ENCODE measurements at places on chromosomes 3 and 15. TPM values are rescaled to one million over a fixed set of nuclear protein-coding genes. Genes with fewer than 3 reads are reported as not detected.
A peak's percentile ranks its signal among the peaks of the same experiment; 100 is the strongest.

DNA sequence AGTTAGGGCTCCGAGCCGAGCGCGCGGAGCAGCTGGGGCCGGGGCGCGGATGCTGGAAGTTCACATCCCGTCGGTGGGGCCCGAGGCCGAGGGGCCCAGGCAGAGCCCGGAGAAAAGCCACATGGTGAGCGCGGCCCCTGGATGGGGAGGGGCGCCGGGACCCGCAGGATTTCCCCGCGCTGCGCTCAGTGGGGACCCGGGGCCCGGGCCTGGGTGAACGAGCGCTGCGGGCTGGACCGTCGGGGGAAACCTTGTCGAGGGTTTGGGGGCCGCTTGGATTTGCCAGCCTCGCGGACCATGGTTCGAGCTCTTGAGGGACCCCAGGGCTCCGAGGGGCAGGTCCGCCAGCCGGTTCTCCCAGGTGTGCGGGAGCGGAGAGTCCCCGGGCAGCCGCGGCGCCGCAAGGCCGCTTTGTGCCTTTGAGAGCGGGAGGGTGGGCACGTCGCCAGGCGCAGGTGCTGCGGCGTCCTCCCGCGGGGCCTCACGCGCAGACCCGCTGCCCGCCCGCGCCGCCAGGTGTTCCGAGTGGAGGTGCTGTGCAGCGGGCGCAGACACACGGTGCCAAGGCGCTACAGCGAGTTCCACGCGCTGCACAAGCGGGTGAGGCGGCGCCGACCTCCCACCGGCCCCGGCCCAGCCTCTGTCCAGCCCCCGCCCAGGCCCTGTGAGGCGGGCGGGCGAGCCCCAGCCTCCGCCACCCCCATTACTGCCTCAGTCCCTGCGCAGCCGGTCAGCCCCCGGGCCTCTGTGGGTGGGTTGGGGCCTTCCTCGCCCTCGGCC lies at the start of gene SNX22:
Gene SNX22, plus strand, starts transcription at position 5 of the 780 bp plus-strand sequence. Its CDS starts 45 bp downstream, at position 50.
- peak; percentile 57 for DNase-seq

Gene GPR62
- 0.29 TPM for polyA plus RNA-seq

DNA sequence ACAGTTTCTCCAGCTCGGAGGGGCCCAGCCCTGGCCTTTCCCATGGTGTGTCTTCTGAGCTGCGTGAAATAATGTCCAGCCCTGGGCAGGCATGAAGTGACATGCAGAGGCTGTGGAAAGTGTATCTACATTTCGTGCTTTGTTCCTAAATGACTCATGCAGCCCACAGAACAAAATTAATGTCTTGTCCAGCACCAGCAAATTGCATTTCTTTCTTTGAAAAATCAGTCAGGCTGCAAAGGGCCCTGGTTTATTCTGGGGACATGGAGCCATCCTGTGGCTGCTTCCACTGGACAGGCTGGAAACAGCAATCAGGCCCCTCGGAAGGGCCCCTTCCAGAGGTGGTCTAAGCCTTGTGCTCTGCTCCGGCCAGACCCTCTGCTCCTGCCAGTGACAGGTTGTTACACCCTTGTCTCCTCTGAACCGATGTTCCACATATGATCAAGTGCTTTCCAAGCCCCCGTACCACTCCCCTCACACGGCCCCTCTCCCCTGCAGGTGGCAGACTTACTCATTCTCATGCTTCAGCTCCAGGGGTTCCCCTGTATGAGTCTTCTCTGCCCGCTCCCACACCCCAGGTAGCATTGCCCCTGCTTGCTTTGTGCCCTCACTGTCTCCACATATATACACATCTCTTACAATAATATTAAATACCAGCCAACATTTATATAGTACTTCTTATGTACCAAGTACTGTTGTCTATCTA lies 33.7 kb downstream of the CRYGS start:
- DNase-seq, result no peak

Gene ST8SIA2
- polyA plus RNA-seq, result 11.4 TPM

DNA sequence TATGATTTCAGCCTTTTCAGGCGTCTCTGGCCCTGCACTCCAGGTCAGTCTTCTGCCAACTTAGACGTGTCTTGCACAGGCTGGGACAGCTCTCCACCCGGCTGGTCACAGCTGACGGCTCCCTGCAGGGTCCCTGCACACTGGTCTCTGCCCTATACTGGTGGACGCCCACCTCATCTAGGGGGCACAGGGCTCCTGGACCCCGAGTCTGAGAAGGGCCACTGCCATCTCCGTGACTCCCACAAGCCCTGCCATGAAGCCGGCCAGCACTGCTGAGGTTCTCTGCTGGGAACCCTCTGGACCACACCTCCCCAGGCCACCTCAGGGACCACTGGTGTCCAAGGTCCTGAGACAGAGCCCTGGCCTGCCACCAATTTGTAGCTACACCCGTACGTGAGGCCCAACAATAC lies 40.5 kb downstream of the CYFIP1 start:
- no peak for DNase-seq

DNA sequence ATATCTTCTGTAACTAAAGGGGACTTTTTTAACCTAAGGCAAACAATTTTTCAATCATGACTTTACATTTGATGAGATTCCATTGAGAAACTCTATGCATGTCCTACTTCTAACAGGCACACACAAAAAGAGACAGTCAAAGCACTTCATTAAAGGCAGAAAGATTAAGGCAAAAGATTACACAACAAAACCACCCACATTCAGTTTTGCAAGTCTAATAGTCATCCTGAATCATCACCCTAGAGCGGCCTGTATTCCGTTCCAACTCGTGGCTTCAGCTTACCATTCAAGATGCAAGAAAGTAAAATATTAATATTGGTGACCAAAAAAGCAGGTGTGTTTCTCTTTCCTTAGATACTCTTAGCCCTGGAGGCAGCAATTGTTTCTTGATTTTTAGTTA lies 205.9 kb downstream of the P3H2 start:
- DNase-seq, result peak; percentile 74

DNA sequence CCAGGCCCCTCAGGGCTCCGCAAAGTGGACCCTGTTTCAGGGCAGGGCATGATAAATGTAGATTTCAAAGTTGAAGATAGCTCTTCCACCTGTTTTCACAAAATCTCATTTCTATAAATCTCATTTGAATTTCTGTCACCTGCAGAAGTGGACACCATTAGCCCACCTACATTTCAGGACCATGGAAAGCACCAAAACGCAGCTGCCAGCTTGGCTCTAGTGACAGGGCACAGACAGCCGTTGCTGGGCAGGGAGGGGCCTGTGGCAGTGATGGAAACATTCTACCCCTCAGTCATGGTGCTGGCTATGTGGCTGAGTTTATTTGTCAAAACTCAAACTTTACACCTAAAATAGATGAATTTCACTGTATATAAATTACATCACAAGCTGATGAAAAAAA lies 40.4 kb downstream of the PRR23E start:
- DNase-seq, result no peak

DNA sequence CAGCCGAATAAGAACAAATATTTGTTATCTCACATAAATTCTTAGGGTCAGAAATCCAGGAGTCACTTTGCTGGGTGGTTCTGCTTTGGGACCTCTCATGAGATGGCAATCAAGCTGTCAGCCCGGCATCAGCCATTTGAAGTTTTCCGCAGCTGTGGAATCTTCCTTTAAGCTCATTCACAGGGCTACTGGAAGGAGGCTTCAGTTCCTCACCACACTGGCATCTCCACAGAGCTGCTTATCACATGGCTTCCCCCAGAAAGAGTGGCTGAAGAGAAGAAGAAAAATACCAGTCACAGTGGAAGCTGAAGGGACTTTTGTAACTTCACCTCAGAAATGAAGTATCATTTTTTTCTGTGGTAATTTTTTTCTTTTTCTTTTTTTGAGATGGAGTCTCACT lies 267.7 kb downstream of the CHL1 start:
- DNase-seq, result no peak

DNA sequence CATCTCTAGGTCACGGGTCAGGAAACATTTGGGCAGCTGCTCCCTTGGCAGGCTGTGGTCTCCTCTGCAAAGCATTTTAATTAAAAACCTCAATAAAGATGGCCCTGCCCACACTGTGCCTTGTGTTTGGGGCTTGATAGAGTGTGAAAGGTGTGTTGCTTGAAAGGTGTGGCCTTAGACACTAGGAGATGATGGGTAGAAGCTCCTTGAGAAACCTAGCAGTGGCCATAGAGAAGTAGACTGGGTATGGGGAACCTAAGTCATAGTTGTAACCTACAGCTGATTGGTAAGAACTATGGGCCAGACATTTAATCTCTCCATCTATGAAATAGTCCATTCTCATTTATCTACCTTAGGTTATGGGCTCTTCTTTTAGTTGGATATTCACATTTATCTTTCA lies 3.3 kb downstream of the JAGN1 start:
- no peak for DNase-seq

DNA sequence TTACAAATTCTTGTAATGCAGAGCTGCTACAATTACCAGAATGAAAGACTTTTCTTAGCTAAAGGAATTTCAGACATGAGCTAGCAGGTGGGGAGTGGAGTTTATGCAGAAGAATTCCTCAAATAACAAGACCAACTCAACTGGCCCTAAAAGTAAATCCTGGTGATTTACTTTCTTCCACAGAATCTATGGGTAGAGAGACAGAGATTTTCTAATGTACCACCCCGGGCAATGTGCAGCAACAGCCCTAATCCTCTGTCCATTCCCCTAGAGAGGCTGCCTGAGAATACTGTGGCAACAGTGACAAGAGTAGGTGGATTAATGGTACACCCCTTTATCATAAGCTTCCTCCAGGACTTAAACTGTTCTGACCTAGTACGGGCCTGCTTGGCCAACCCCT lies 55.2 kb downstream of the AQR start:
- DNase-seq, result no peak

Gene TGM5
- 0.50 TPM for polyA plus RNA-seq

Gene BCL2A1
- not detected for polyA plus RNA-seq

GRCh38 chr3:148204131-148204530 lies 493.6 kb upstream of the AGTR1 start:
- DNase-seq, result no peak

All from muscle of back (tissue), 13 donors.